Iris pigment epithelial cell (primary cell): ENCODE measurements at places on chromosomes 5 and 9.

- peak; percentile 63 for DNase-seq
These were observed 25.8 kb downstream of the FPGS start for GRCh38 chr9:127828262-127829031.

GRCh38 chr5:80195837-80196400 lies 59.9 kb downstream of the SERINC5 start:
- DNase-seq = no peak

- DNase-seq = no peak
These were observed 17.8 kb upstream of the DPM2 start for GRCh38 chr9:127955294-127956015.

GRCh38 chr5:141881886-141882285 lies 3.7 kb upstream of the PCDH1 start:
- DNase-seq = no peak

- no peak for DNase-seq
These were observed 21.6 kb downstream of the DAB2IP start for GRCh38 chr9:121672986-121673385.

GRCh38 chr9:94528886-94529285 lies 26.0 kb upstream of the PCAT7 start:
- DNase-seq = no peak

DNA sequence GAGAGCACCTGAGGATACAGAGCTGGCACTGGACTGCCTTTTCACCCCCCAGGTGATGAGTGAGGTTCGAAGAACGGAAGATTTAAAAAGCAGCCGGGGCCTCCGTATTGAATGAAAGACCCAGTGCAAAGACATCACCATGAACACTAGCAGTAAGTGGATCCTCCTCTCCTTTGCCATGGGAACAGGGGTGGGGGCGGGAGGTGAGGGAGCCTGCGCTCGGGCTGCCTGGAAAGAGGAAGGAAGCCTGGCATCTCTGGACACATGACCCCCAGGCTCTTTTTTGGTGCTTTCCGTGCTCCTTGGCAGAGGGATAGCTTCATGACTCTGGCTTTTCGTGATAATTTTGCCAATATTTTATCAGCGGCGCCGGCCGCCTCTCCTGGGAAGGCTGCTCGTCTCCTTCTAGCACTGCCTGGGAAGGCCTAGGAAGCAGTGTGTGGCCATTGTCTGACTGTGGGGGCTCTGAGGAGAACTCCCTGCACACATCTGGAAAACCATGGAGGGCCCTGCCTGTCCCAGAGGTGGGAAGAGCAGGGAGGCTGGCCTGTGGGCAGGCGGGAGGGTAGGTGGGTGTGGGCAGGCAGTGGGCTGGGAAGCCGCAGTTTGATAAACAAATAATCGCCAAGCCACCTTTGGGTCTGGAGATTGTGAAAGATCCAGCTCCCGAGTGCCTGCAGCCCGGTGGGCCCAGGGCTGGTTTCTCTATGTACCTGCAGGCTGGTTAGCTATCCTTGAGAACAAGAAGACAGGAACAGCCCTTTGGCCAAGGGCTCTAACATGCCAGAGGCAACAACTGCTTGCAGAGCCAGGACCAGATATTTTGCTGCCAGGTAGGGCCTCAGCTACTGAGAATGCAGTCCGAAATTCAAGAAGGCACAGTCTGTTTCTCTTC lies 911 bp downstream of the ABLIM3 start:
- DNase-seq = peak; percentile 50

GRCh38 chr5:80184235-80185023 lies 71.4 kb downstream of the SERINC5 start:
- no peak for DNase-seq
